T-helper 1 cell (primary cell): ENCODE measurements at places on chromosomes 3 and 15.

DNA sequence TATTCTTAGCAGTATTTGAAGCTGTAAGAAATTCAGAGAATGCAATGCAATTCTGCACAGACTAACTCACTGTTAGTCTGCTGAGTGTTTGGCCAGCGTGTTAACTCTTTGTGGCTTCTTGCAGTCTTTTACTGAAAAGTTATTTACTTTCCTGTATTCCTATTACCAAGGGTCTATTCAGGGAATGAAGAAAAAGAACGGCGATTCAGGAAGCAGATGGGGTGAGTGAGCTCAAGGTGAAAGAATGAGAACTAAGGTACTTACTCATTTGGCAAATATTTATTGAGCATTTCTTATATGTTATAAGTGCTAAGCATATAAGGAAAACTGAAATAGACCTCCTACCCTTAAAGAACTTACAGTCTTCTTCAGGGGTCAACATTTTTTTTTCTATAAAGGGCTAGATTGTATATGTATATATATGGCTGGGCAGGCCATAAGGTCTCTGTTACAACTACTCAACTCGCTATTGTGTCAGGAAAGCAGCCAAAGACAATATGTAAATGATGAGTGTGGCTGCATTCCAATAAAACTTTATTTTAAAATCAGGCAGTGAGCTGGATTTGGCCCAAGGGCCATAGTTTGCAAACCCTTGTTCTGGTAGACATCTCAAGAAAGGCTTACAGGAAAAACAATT, 271.9 kb upstream of the GADL1 start:
- DNase-seq, result no peak

DNA sequence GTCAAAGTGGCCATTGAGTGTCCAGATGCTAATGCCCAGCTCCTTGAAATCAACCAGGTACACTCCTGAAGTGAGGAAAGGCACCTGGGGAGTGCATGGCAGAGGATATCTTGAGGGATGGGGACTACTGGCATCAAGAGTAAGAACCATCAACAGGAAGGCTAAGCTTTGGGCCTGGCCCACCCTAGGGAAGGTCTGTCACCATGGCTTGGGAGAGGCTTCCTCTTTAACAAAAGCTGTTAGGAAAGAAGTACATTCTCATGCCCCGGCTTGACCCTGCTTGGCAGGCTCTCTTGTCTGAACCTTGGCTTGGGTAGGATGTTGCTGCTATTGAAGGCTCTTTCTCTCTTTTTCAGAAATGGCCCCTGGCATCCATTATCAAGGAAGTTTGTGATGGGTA, 43.7 kb upstream of the TUBGCP5 start:
- DNase-seq, result no peak

DNA sequence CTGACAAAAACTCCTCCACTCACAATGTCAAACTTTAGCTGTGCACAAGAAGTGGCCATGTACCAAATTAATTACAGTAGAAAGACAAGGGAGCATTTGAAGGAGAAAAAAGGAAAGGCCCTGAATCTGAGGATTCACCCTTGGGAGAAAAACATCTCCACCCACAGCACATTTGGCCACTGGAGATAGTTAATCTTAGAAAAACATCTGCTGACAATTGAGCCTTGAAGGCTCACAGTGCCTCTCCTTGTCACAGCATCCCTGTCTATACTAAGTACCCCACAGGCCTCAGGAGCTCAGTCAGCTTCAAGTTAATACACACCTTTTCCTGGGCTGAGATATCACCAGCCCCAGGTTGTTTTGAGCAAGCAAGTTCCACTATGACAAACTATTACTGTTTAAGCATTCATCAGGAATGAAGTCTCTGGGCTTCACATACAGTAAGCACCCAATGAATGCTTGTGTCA, 78.1 kb upstream of the SETMAR start:
- no peak for DNase-seq

GRCh38 chr3:126956361-126956760, 26.6 kb upstream of the PLXNA1 start:
- no peak for DNase-seq

- DNase-seq, result no peak
Measured at GRCh38 chr3:50269977-50270413, 1.0 kb downstream of the SEMA3B start.

GRCh38 chr15:41944313-41944940, 27.9 kb downstream of the EHD4 start:
- DNase-seq, result no peak

DNA sequence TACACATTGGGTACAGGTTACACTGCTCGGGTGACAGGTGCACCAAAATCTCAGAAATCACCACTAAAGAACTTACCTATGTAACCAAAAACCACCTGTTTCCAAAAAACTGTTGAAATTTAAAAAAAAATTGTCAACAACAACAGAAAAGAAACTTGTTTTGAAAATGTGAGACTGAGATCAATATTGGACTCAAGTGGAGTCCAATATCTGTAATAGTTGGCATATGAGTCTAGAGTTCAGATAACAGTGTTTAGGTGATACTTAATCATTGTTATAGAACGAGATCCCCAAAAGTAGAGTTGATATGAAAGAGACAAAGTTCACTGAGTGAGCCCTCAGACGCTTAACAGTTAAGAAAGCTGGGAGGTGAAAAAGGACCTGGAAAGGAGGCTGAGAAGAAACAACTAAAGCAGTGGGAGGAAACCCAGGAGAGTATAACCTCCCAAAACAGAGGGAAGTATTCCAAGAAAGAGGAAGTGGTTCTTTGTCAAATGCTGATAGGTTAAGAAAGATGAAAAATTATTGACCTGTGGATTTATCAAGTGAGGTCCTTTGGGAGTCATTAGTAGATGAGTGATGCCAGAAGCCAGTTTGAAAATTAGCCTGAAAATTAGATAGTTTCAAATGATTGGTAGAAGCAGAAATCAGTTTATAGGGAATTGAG, 388.6 kb upstream of the DPH6 start:
- DNase-seq, result no peak

GRCh38 chr3:65851827-65852226, 186.9 kb downstream of the MAGI1 start:
- no peak for DNase-seq

- no peak for DNase-seq
Measured at GRCh38 chr3:36476286-36476942, 96.1 kb downstream of the STAC start.

DNA sequence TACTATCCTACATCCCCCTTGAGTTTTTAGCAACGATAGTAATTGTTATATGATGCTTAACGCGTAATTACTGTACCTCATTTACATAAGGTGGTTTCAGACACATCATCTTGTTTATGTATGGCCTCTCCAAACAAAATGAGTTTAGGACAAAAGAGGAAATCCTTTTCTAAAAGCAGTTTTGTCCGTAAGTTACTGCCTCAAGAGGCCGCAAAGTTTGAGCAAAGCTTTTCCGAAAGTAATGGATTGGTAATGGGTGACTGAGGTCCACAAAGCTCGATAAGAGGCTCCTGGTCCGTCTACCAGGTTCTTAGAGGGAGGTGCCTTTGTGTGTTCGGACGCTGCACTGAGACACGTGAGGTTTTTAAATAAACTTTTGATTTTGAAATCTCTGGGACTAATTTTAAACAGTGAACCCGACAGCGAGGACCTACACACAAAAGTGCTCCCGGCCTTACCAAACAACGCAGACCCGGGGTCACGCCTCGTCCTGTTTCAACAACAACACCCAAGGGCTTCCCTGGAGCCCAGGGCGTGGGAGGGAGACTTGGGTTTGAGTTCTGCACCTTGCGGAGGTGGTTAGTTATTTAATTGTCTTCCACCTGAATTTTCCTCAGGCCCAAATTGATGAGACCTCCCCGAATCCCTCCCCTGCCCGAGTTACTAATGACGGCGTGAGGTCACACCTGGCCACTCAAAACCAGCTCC, 456 bp upstream of the C15orf61 start:
- no peak for DNase-seq

- no peak for DNase-seq
Measured at GRCh38 chr3:142418926-142419592, 28.8 kb downstream of the XRN1 start.
